Cortex of kidney (tissue), 1 donor: ENCODE measurements at places on chromosomes 1 and 21.

GRCh38 chr1:54229281-54229891, 29.4 kb downstream of the MRPL37 start:
- DNase-seq: no peak

DNA sequence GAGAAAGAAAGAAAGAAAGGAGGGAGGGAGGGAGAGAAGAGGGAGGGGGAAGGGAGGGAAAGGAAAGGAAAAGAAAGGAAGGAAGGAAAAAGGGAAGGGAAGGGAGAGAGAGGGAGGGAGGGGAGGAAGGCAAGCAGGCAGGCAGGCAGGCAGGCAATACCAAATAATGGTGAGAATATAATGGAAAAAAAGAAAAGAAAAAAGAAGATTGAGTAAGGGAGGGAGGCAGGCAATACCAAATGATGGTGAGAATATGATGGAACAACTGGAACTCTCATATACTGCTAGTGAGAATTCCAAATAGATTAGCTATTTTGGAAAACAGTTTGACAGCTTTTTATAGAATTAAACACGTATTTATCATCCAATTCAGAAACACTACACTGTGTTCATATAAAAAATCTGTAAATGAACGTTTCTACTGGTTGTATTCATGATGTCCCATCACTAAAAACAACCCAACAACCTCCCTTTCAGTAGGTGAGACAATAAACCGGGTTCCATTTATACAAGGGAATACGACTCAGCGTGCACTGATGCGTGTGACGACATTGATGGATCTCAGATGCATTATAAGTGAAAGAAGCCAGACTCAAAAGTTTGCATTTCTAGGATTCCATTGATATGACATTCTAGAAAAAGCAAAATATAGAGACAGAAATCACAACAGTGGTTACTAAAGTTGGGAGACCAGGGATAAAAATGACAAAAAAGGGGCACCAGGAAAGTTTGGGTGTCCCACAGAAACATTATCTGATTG, 226.4 kb downstream of the DSCAM start:
- no peak for DNase-seq

- DNase-seq: no peak
Observed at GRCh38 chr1:3435666-3436065, 18.8 kb upstream of the ARHGEF16 start.

DNA sequence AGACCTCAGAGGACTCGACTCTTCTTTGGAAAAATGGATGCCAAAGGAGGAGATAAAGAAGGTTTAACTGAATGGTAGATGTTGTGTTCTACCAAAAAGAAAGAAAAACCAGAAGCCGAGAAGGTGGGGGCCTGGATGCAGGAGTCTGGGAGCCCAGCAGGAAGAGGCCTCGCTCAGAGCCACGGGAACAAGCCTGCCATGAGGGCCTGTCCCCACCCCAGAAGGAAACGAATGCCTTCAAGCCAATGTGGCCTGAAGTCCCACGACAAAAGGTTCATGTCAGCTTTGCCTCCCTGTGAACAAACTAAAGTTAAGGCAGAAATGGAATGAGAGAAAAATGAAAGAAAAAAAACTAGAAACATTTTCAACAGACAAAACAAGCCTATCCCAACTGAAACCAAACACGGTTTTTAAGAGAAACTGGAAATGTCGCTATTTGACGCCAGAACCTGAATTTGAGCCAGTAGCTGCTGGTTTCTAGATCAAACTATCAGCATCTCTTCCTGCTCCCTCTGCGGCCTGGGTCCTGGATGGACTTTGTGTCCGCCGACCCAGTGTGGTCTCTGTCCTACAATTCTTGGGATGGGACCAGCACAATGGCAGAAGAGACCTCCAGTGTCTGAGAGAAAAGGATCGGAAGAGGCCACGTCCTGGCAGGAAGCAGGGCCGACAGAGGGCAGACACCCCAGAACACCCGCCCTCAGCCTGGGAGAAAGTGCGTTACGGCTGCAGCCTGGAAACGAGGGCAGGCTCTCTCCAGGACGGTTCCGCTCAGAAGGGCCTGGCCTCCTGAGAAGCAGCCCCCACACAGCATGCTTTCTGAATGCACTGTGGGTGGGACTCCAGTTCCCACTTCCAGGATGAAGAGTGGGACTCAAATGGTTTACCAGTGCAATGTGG, 35.2 kb downstream of the SLC45A1 start:
- no peak for DNase-seq

DNA sequence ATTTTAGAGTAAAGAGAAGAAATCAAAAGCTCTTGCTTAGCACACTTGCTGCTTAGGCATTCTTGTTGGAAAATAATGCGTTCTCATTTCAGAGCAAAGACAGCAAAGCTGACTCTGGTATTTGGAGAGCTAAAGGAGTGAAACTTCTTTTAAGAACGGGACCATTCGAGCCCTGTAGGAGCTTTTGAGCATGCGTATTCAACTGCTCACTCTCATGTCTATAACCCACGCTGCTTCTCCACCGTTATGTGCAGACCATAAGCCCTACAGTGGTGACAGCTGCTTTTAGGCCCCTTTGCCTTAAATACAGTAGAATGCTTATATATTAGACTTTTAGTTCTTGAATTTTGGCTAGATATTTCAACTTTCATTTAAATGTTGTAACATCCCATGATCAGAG, 214.2 kb upstream of the CACYBP start:
- DNase-seq: no peak

- DNase-seq: no peak
Observed at GRCh38 chr1:160653620-160654016, 6.8 kb upstream of the SLAMF1 start.

DNA sequence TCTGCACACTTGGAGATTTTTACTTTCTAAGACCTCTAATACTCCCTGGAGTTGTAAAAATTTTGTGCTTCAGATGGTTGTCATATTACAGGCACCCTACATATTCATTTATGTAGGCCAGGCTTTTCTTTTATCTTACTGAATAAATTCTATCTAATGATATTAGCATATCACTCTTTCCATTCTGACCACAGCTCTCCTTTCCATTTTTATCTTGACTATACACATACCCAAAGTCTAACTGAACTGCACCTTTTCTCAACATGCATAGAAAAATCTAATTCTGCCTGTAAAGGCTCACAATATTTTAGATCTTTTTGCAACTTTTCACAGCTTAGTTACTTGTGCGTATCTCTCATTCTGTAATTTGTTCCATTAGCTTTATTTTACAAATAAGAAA, 52.7 kb upstream of the TSHB start:
- no peak for DNase-seq

DNA sequence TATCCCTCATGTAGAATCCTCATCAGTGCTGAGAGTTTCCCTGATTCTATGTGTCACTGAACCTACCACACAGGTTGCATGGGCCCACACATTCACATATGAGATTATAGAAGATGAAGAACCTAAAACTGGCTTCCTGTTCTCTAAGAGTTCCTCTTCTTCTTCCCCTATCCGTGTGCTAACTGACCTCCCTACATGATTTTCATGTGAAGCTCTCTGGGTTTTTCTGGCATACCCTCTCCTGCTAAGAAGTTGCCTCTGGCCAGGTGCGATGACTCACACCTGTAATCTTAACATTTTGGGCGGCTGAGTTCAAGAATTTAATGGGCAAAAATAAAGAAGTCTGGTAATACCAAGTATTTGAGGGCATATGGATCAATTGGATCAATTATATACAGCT, 5.5 kb upstream of the CD244 start:
- no peak for DNase-seq
